T-helper 22 cell (primary cell): ENCODE measurements at places on chromosomes 5 and 9.

DNA sequence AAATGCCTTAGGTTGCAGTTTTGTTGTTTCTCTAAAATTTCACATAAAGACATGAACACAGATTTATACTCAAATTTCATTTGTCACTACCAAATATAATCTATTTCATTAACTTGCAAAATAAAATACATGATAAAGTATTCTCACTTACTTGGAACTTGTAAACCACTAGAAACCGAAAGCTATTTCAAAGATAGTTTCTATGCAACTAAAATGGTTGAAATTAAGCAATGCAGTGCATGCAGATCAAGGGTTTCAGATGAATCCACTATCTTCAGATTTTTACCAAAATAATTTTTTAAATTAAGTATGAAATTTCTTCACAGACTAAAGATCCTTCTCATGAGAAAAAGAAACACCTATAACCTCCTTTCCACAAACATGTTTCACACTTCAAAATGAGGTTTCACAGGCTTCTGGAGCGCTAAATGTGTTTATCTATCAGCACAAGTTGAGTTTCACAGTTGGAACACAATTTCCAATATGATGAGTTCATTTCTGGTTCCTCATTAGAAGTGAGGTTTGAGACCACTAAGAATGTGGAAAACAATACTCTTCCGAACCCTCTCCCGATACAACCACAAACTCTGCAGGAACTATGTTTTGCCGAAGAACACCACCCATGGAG is 63.9 kb downstream of the EPB41L4A start:
- no peak for DNase-seq

- DNase-seq = no peak
Observed at GRCh38 chr5:34500236-34500847, 155.8 kb upstream of the RAI14 start.

GRCh38 chr5:151097820-151098767 is 17.3 kb upstream of the TNIP1 start:
- no peak for DNase-seq

DNA sequence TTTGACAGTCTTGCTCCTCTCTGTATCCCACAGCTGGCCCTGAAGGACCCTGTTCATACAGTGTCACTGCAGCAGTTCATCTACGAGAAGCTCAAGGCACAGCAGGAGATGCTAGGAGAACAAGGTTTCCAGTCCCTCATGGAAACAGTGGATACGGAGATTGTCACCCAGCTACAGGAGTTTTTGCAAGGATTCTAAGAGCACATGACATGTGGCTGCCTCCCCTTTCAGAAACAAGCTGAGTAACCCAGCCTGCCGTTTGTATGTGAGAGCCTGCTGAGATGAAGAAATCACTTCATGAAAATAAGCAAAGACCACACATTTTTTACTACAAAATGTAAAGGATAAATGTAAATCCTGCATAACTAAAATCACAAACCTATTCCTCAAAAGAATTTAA is 48.5 kb downstream of the LRRC70 start:
- no peak for DNase-seq

DNA sequence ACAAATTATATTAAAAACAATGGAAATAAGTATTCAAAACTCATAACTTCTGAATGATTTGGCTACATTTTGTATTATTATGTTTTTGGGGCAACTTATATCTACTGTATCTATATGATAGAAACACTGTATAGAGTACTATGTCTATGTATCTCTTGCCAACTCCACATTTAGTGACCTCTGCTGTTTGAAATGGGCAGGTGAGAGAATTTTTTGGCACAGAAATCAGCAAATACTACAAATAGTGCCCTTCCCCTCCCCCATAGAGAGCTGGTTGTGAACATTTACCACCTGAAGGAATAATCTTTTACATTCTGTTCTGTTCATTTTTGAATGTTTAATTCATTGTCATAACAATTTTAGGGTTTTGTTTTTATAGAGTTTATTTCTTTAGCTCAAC is 545.3 kb downstream of the PDE4D start:
- DNase-seq = no peak

GRCh38 chr5:912280-913091 is 19.8 kb downstream of the TRIP13 start:
- peak; percentile 88 for DNase-seq

DNA sequence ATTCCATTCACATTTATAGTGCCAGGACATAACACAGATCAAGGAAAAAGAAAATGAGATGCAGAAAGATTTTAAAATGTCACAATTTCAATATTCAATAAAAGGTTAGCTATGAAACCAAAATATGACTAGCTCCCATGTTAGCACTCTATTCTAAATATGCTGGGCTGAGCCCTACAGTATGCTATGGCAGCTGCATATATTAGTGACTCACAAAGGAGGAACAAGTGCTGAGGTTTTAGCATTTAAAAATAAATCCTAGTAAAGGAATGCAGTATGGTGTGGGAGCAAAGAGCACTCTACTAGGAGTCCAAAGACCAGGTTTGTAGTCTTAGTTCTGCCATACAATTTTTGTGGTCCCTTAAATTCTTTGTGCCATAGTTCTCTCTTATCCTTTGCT is 118.4 kb downstream of the OXCT1 start:
- no peak for DNase-seq

DNA sequence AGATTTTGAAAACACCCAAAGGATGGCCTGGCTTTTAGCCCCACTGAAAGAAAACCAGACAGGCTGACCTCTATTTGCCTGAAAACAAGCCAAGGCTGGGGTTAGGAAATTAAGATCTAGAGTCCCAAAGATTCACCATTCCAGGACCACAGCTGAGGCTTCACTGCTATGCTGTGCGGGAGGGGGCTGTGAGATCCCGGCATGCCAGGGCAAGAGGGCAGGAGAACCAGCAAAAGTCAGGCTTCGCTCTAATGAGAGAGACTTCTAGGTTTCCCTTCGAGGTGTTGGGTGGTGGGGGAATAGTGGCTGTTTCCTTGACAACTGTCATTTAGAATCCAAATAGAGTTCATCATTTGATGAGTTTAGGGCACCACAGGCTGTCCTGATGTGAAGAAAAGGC is 152.9 kb upstream of the NFIB start:
- DNase-seq = no peak

GRCh38 chr9:34546834-34547827 is 24.3 kb upstream of the ENHO start:
- no peak for DNase-seq

- DNase-seq = no peak
Observed at GRCh38 chr5:87302061-87302460, 34.4 kb downstream of the RASA1 start.

DNA sequence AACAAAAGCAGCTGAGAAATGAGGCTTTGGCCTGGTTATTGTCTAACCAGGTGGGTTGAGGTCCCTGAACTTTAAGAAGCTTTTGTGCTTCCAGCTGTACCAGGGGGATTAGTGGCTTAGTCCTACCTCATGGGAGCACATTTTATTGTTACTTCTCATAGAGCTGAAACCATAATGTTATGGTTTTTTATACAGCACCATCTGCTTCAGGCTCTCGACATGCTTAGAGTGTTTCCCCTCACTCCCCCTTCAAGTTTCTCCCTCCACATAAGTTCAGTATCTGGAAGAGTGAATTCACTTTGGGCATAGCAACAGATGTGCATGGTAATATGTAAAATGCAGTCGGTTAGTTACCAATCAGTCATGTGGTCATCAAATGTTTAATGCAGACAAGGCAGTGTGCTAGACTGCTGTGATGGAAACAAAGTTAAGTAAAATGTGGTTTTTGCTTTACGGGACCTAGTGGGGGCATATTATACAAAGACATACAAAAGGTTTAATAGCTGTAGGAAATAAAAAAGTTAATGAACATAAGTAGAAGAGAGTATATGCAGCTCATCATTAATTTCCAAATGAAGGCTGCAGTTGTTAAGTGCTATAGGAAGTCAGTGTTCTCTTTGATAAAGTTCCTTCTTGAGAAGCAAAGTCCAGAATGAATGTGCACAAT is 95.9 kb upstream of the SPRY4 start:
- DNase-seq = no peak

DNA sequence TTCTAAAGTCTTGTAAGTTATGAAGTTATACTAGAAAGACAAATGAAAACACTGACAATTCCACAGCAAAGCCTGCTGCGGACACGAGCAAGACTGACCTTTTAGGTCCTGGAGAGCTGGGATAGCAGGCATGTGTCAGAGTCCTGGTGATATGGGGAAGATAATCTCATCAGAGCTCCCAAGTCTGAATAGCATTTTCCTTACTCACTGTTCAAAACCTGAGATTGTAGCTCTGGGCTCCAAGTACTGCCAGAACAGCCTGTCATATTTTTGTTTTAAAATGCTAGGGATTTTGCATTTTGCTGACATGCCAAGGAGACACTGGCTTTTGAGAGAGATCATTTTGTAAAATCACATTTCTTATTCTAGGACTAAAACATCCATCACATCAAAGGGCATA is 90.1 kb downstream of the DRD1 start:
- DNase-seq = no peak

- DNase-seq = no peak
Observed at GRCh38 chr9:97933297-97933998, 4.5 kb downstream of the HEMGN start.

DNA sequence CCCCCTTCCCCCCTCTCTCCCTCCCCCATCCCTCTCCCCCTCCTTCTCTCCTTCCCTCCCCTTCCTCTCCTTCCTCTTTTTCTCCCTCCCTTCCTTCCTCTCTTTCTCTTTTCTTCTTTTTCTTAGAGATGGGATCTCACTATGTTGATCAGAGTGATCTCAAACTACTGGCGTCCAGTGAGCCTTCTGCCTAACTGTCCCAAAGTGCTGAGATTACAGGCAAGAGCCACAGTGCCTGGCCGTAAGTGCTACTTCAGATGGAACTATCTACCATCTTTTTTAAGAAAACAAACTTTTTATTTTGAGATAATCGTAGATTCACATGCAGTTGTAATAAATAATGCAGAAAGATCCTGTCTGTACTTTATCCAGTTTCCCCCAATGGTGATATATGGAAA is 6.3 kb downstream of the RCL1 start:
- DNase-seq = no peak

DNA sequence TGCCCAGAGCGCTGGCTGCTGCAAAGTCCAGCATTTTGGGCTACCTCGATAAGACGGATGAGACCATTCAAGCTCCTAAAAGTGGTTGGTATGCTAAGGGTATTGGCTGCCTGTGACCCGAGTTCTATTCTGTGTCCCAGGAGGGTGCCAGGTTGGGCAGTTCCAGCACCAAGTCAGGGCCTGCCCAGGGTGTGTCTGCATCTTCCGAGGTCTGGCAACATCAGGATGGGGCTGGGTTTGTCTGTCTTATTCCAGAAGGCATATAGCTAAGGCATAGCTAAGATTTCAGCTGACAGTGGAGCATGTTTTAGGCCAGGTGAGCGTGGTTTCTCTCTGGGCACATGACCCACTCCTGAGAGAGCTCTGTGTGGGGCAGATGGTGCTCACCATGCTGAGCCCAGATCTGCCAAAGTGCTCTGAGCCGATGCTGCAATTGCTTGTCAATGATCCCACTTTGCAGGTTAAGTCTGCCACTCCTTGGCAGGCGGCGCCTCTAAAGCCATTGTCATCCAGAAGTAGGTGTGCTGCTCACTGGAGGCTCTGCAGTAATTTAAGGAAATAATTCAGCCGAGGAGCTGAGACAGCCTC is 7.8 kb downstream of the SLC9A3 start:
- no peak for DNase-seq

GRCh38 chr5:95988877-95989276 is 27.2 kb upstream of the ELL2 start:
- no peak for DNase-seq

- DNase-seq = no peak
Observed at GRCh38 chr5:158621391-158621790, 478.3 kb downstream of the EBF1 start.

DNA sequence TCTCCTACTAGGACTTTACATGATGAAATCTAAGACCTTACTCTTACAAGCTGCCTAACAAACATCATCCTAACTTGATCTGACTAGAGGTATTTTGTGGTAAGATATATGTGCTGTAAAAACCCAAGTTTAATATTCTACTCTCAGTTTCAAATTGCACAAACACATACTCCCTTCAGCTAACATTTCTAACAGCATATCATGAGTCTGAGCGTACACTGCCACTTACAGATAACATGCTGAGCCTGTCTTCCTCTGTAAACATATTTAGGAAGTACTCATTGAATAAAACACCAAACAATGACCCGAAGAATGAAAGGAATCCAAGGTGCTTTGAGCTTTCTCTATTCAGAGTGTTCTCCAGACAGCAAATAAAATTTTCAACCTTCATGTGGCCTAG is 7.9 kb upstream of the ESM1 start:
- no peak for DNase-seq
